ENCODE measurements at places on chromosomes 1 and 21.

- DNase-seq = peak; percentile 16
These were observed 51.1 kb downstream of the ZNF326 start for GRCh38 chr1:90045853-90046563.

- DNase-seq = peak; percentile 36
These were observed 38.0 kb upstream of the RASAL2 start for GRCh38 chr1:178055779-178056471.

DNA sequence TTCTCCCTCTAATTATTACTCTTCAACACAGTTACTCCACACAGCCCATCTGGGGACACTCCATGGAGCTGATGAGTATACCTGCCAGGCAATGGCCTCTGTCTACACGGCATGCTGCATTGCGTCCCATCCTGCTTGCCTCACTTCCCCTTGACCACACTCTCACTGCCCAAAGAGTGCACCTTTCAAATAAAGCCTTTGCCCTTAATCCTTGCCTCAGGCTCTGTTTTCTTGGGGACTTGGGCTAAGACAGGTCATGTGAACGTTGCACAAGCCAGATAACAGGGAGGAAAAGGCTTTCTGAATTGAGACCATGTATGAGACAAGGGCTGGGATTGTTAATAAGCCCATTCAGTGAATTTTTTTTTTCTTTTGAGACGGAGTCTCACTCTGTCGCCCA, 40.0 kb upstream of the SIM2 start:
- no peak for DNase-seq

GRCh38 chr21:43332861-43333297, 94.1 kb downstream of the SIK1 start:
- no peak for DNase-seq

GRCh38 chr21:45504021-45504515, 38.2 kb downstream of the SLC19A1 start:
- DNase-seq = no peak

DNA sequence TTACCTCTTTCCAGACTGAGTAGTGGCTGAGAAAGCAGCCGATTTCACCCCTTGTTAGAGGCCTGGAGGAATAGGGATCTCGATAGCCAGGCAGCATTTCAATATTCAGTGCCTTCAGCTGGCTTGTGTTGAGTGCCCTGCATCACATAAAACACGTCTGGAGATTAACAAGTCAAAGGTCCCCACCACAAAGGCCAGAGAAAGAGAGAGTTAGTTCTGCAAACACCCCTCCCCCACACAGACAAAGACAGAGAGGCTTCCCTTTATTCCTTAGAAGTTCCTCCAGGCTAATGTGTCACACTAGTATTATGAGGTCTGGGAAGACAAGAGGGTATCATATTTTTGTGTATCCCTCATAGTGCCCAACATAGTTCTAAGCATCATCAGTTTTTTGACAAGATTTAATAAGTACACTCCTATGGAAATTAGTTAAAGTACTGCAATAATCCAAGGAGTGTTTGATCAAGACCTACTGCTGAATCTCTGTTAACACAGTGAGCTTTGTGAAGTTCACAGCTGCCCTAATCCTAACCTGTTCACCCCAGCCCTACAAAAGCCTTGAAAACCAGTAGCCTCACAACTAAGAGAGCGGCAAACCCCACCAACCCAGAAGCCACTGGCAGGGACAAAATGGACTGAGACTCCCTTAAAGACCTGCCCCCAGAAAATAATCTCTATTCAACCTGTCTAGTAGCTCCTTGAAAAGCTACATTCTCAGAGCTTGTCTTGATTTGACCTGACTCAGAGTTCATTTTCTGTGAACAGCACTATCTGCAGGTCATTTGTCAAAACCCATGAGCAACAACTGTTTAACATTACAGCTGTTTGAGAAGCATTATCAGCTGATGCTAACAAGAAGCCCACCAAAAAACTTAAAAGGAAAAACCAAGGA, 91.9 kb downstream of the COLGALT2 start:
- no peak for DNase-seq

DNA sequence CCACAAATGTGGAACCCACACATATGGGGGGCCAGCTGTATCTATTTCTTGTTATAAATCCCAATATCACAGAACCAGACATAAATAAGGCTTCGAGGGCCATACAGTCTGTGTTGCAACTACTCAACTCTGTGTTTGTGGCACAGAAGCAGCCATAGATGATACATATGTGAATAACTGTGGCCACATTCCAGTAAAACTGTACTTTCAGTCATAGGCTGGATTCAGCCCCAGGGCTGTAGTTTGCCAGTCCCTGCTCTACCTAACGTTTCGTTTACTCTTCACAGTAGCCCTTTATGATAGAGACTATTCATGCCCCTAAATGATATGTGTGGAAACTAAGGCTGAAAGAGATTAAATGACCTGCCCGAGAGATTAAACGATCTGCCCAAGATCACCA, 48.7 kb downstream of the FHAD1 start:
- no peak for DNase-seq

DNA sequence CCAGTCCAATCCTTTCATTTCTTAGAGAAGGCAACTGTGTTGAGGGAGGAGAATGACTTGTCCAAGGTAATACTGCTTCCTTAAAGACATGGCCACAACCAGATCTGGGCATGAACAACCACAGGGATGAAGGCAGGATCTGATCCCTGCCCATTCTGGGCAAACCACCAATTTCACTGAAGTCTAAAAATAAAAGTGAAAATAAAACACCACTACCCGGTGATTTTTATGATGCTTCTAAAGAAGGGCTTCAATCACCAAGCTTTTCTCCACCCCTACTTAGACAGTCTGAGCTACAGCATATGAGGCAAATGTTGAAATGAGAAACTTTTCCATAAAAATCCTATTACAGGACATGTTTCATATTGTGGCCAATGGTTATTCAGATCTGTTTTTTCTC, 133.0 kb downstream of the PTPN14 start:
- DNase-seq = no peak

- DNase-seq = no peak
These were observed 399.6 kb downstream of the TBX15 start for GRCh38 chr1:118588566-118588965.

GRCh38 chr1:158014731-158015320, 21.4 kb downstream of the KIRREL1 start:
- no peak for DNase-seq

GRCh38 chr1:205312866-205313562, 8.5 kb downstream of the NUAK2 start:
- no peak for DNase-seq

GRCh38 chr1:228407106-228408040, 738 bp upstream of the TRIM11 start:
- DNase-seq = no peak

DNA sequence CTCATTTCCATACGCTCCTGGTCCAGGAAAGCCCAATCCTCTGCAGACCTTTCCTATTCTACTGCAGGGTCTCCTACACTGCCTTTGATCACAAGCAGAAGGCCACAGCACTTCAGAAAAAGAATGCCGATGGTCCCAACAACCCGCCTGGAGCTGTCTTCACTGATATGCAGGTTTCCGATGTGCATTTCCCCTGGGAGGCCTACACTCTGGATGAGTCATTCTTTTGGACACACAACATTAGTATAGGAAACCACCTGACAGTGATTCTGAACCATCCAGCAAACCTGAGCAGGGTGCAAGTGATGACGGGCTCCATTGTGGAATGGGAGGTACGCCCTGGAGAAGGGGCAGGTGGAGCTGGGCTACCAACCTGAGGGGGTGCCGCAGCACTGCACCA, 15.0 kb downstream of the PCAT6 start:
- DNase-seq = no peak

DNA sequence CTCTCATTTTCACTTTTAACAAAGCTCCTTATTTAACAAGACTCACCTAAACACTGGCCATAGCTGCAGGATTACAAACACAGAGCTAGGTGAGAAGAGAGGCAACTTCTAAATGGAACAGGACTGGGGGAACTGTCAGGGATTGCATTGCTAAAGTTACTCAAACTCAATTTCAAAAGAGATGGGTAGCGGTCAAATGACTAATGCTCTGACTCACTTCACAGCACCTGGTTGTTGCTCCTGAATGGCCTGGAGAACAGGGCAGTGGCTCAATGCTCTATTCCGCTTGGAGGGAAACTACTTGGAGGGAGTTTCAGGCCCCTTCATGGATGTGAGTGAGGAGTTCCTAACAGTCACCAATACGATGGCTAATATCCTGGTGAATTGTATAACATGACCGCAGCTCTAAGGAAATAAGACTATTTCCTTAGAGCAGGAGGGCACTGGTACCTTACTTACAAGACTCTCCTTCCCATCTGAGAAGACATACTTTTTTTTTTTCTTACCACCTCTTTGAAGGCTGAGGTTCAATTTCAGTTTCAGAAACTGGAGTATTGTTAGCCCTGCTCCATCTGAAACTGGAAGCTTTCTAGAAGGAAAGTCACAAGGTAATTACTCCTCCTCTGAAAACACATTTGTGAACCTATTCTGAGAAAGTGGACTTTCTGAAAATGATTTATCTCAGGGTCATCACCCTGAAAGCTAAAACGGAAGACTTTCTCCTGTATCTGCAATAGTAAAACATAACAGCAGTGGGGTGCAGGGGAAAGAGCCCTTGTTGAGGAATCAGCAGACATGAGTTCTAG, 9.5 kb downstream of the DPT start:
- no peak for DNase-seq

DNA sequence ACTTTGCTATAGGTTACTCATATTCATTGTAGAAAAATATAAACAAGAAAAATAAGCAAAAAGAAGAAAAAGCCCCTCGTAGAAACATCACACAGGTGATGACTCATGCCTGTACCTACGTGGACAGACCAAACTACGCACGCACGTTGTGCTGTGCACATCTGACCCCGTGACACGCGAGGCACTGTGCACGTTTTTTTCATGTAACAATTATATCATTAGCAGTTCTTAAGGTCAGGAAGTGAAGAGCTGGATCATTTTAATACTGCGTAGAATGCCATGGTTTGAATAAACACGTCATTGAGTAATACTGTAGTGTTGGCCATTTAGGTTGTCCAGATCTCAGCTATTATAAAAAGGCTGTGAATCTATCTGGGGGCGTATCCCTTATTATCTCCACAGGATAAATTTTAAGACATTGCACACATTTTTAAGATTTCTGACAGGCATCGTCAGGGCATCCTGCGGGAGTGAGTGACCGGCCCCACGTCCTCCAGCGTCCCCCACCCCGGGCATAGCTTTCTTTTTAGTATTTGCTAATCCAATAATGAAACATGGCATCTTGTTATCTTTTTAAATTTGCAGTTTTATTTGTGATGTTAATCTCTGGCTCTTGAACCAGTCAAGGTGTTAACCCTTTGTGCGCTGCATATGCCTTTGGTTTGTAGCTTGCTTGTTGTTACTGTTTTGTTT, 23.4 kb upstream of the ADARB1 start:
- DNase-seq = no peak

- DNase-seq = no peak
These were observed 83.0 kb upstream of the GNG12 start for GRCh38 chr1:67916140-67916886.

- DNase-seq = no peak
These were observed 105.4 kb upstream of the LBR start for GRCh38 chr1:225533238-225533637.

DNA sequence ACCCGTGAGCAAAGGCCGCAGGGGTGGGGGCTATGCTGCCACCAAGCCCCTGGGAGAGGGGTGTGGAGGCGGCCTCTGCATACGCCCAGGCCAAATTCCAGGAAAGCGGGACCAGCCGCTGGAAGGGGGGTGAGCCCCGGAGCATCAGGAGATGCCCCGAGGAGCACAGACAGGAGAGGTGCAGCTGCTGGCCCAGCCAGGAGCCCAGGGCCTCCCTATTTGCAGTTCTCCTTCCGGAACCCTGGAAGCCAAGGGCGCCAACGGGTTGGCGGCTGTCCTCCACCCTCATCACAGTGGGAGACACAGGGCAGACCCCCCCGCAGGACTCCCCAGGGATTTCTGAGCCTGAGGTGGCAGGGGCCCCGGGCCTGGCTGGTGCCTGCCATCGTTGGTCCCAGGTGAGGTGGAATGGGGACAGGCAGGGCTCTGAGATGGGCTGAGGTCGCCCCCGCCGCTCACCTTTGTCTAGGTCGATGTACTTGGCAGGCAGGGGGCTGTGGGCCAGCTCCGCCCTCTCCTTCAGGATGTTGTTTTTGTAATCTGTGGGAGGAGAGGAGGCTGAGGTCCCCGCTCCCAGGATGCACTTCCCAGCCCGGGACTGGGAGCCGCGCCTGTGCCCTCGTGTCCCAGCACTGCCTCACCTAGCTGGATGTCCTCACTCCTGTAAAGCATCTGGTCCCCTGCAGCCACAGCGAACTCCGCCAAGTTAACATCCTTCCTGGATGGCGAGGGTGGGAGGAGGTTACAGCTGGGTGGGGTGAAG, 4.4 kb upstream of the DVL1 start:
- no peak for DNase-seq

GRCh38 chr1:29251164-29252124, 15.1 kb downstream of the PTPRU start:
- DNase-seq = no peak

DNA sequence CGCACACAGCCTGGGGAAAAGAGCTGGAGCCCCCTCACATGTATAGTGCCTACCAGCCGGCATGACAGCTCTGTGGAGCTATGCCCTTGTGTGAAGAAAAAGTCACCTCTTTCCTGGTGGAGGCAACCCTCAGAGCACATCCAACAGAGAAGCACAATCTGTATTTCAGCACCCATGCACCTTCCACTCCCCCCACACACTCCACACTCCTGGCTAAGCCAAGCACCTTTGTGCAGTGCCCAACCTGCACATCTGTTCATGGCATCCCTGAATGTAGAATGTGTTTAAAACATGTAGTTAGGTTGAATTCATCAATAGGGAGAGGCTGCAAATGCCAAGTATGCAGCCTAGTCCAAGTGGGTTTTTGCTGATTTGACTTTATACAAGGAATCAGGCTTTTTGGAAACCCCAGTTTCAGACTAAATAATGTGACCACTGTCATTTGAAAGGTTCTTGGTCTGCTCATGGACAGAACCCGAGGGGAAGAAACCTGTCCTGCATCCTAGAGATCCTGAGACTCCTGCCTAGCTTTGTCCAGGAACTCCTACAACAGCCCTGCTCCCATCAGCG, 197.1 kb downstream of the TOMM20 start:
- DNase-seq = no peak

- no peak for DNase-seq
These were observed 60.1 kb upstream of the PTCH2 start for GRCh38 chr1:44903011-44903680.

DNA sequence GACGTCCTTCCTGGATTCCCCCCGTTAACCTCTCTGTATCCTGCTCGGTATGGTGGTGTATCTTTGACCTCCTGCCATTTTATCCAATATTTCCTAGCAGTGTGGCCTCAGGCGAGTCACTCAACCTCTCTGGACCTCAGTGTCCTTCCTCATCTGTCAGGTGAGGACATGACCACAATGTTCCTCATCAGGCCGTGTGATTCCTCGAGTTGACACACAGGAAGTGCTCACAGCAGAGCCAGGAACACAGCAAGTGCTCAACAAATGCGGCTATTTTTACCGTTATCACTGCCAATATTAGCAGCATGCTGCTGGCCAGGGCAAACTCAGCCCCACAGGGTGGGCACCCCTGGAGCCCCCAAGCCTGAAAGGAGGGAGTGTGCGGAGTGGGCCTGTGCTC, 450.2 kb downstream of the KIF26B start:
- no peak for DNase-seq

Data from germinal center (tissue), 1 donor.